CD4-positive, alpha-beta T cell treated with Interleukin-1 beta for 1 hour (primary cell): ENCODE measurements at places on chromosomes 12 and 14.

DNA sequence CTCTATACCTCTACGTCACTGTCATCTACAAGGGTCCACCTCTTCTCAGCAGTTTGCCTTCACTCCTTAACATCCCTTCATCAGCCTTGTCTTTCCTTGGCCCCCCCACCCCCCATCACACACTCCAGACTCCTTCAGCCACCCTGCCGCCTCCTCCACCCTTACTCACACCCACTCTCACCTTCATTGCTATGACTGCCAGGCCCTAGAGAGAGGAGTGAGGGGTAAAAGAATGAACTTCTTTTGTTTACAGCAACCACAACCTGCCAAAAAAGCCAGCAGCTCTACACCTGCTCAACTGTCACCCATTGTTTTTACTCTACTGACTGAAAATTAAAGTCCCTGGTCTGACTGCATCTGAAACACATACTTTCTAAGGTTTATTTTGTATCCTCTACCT lies 112.8 kb downstream of the DUSP6 start:
- no peak for DNase-seq

DNA sequence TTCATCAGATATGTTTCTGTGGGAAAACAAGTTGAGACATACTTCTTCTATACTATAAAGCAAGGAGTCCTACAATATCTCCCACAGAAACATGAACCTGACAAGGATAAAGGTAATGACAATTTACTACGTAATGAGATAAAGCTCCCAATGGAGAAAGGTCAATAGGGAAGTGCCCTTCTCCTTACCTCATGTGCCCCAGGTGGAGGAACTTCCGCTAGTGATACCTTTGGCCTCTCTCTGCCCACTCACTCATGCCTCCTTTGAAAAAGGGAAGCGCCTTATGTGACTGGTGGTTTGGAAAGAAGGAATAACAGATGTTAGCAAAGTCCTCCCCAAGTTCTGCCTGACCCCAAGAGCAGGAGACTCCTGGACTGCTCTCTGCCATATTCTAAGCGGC lies 305.3 kb downstream of the ITPR2 start:
- DNase-seq, result no peak

DNA sequence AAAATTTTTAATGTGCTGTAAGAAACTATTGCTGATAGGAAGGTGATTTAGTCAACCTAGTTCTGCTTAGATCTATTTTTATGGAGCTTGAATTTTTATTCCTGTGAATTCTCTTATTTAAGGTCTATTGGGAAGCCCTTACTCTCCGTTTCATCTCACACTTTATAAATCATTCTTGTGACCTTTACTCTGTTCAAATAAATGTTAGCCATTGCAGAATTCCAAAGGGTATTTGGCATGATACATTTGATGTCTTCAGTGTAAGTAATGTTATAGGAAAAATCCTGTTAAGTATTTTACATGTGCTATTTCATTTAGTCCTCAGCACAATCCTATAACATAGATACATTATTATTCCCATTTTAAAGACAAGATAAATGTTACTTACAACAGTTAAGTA lies 12.5 kb downstream of the PTPRQ start:
- no peak for DNase-seq

DNA sequence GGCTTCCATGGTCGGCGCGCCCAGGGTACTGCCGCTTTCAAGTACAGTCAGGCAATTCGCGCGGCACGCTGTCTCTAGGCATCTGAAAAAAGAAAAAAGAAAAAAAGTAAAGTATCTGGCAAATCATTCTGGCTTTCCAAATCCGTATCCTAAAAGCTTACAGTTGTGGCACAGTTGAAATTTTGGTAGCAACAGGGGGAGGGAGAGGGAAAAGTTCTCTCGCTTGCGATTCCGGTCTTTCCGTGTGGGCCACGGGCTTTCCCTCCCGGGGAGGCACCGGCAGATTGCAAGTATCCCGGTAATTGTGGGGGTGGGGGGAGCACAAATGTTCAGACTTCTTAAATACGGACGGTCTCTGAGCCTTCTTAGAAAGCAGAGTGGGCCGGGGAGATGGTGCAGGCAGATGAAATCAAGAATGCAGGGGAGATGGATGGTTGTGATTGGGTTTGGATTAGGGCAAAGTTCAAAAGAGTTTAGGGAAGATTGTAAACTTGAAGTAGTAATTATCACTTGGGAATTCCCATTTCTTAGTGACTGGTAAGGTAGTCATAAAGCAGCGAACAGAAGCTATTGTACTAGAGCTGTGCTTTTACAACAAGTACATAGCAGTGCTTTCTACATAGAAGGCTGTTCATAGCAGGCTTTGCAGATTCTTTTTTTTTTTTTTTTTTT lies 1.2 kb downstream of the SOCS2 start:
- no peak for DNase-seq

DNA sequence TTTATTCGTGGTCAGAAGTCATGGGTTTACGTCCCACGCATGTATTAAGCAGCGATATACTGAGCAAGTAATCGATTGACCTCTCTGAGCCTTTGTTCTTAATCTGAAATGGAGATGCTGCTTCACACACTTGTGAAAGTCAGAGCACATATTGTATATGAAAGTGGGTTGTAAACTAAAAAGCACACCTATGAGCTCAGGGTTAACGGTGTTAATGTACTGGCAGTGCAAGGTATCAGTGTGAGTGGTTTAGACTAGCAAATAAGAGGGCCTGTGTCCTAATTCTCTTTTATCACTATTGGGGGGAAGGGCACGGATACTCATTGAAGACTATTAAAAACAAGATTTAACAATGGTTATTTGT lies 676 bp downstream of the MRPL42 start:
- DNase-seq, result no peak

- DNase-seq, result no peak
Observed at GRCh38 chr12:129486931-129487330, 416.9 kb downstream of the TMEM132D start.

GRCh38 chr12:47110718-47111391 lies 31.1 kb upstream of the AMIGO2 start:
- no peak for DNase-seq

GRCh38 chr12:109087250-109087649 lies 6.0 kb downstream of the ALKBH2 start:
- DNase-seq, result no peak

DNA sequence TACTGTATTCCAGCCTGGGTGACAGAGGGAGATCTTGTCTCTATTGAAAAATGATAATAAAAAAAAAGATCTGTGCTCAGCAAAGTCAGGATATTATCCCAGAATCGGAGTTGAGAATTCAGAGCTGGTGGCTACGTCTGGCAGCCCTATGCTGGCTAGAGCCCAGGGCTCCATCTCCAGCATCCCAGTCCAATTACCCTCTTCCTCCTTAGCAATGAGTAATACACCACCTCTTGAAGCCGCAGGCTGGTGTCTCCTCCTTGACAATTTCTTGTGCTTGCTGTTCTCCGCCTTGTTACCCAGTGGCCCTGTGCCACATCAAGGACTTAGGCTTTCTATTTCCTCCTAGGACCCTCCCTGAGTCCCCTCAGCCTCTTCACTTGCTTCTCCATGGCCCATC lies 38.4 kb upstream of the DDX11 start:
- DNase-seq, result no peak

DNA sequence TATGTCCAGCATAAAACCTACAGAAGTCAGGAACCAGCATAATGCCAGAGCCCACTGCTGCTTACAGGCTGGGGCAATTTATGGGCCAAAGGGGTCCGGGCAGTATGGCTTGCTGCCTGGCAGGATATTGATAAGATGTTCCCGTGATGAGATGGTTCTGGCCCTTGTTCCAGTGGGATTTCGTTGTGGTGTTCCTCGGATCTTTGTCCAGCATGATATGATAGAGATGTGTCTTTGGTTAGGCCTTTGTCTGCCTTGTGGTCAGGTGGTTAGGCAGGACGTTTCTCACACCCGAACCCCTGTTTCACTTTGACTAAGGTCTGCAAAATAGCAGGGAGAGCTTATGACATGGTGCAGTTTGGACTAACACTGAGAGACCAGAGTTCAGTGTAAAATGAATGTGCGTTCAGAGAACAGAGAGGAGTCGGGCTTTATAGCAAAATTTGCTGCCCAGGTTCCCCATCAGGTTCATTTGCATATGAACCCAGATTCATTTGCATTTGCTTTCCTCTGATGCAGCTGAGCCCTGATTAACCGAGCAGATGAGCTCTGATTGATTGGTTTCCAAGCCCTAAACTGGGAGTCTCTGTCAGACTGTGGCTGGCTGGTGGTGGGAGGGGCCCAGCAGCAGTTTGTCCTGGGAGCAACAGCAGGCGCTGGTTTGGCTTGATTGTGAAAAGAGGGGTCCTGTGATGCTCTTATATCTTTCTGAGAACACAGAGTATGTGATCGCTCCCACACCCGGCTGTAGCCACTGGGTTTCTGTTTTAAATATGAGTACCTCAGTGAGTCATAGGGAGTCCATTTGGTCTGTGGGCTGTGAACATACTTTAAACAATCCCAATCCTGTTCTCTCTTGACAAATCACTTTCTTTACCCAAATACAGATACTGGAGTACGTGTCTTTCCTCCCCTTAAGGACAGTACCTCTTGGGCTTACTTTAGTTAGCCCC lies 156.3 kb upstream of the PZP start:
- DNase-seq, result no peak

DNA sequence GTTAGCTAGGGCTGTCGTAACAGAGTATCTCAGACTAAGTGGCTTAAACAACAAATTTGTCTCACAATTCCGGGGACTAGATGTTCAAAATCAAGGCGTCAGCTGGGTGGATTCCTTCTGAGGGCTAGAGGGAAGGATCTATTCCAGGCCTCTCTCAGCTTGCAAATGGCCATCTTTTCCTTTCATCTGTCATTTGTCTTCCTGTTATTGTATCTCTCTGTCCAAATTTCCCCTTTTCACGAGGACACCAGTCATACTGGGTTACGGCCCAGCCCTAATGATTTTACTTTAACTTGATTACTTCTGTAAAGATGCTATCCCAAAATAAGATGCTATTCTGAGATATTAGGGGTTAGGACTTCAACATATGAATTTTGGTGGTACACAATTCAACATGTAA lies 119.0 kb upstream of the CPSF6 start:
- no peak for DNase-seq

DNA sequence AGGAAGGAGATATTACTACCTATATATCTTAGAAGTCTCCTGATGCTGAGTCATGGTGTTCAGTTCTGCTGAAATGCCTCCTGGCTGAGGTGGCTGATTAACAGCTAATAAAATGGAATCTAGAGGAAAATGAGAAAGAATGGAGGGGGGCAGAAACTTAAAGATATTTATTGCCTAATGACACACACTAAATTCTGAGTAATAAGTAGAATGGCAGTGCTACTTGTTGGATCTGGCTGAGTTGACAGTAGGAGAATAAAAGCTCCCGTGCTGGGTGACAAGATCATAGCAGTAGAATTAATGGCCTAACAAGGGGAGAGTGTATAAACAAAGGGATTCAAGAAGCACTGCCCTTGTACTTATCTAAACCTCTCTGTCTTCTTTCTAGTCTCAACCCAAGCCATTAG lies 137.5 kb downstream of the CNTN1 start:
- no peak for DNase-seq

GRCh38 chr12:62726471-62726980 lies 208.4 kb downstream of the PPM1H start:
- DNase-seq, result no peak

- no peak for DNase-seq
Observed at GRCh38 chr12:45668641-45669040, 60.9 kb upstream of the ARID2 start.

GRCh38 chr12:108645686-108646599 lies 12.2 kb upstream of the SELPLG start:
- DNase-seq, result no peak

DNA sequence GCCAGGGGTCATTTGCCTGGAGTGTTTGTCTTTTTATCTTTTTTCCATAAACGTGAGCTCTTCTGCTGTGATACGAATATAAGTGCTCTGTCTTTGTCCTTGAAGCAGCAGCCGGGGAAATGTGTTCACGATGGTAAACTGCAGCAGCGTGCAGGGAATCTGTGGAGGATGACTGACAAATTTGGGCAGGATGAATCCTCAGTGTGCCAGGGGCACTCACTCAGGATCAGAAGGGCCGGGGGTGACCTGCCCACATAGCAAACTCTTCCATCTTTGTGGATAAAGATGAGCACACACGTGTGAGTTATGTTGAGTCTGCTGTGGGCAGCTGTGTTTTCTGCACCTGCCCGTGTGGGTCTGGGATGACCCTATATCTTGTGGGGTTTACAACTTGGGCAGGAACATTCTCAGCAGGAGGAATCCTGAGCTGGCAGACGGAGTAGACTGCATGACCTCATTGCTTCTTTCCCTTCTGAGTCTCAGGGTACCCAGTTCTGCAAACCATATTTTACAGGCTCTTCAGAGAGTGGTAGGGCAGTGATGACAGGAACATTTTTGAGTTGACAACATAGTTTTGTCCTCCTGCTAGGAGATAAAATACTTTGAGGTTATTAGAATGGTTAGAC lies 711 bp downstream of the ANO4 start:
- DNase-seq, result no peak

- DNase-seq, result no peak
Observed at GRCh38 chr14:67665868-67666267, 8.6 kb downstream of the VTI1B start.

DNA sequence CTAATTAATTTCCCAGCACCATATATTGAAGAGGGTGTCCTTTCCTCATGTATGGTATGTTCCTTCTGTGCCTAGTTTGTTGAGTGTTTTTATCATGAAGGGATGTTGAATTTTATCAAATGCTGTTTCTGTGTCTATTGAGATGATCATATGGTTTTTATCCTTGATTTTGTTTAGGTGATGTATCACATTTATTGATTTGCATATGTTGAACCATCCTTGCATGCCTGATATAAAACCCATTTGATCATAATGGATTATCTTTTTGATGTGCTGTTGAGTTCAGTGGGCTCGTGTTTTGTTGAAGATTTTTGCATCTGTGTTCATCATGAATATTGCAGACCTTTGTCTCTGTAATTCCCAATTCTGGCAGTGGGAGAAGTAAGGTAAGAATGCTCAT lies 44.6 kb downstream of the RASSF8 start:
- DNase-seq, result no peak

GRCh38 chr12:118979763-118980406 lies 1.5 kb upstream of the SRRM4 start:
- peak; percentile 7 for DNase-seq

GRCh38 chr14:68564826-68565759 lies 227.8 kb downstream of the ZFP36L1 start:
- DNase-seq, result no peak

DNA sequence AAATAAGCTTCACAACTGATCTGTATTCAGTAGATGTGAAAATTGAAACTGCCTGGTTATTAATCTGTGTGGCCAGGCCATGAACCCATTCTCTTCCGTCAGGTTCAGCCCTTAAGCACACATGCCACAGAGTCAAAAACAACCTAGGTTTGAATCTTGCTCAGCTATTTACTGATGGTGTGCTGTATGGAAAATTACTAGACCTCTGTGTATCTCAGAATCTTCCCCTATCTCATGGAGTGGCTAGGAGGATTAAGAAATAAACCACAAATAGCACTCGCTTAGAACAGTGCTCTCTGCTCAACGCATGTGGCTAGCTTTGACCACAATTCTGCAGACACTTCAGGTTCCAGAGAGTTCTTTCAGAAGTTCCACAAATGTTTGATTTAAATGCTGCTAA lies 240.7 kb upstream of the PLEKHG7 start:
- DNase-seq, result peak; percentile 43

GRCh38 chr12:105861227-105861626 lies 277.5 kb downstream of the NUAK1 start:
- DNase-seq, result no peak
